DMS153 (cell line): ENCODE measurements at places on chromosomes 1 and 21.

- peak; percentile 22 for DNase-seq
Measured at GRCh38 chr1:23751050-23751814, 8.0 kb downstream of the ELOA start.

- peak; percentile 19 for DNase-seq
Measured at GRCh38 chr1:223341121-223341520, 22.9 kb downstream of the SUSD4 start.

GRCh38 chr1:152577168-152577567, 3.1 kb downstream of the LCE3D start:
- no peak for DNase-seq

DNA sequence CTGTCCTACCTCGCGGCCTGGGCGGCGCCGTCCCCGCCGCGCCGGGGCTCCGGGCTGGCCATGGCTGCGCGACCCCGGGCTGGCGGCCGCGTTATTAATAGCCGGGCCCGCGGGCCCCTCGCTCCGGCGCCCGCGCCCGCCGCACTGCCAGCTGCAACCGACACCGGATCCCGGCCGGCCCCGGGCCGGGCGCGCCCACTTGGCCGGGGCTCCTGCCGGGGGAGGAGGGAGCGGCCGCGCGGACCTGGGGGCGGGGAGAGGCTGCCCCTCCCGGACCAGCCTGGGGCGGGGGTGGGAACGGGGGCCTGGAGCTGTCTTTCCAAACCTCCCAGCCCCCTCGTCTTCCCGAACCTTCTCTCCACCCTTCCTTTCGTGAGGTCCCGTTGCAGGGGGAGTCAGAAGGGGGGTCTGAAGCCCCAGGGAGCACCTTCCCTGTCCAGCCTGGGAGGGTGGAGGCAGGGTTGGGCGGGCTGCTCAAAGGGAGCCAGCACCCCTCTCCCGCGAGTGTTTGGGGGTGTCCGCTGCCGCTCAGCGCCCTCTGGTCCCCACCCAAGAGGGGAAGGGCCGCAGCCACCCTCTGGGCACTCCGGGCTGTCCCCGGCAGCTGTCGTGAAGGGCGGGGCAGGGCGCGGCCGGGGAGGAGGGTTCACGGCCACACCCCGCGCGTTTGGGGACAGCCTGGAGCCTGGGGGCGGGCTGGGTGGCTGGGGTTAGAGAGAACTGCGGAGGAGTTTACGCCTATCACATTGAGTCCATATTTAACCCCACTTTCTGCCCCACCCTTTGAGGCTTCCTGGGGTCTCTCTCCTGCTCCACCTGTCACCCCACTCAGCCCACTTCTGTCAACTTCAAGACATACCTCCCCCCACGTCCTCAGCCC, at the start of gene SYNC:
Gene SYNC, minus strand, starts transcription at position 172 of the 880 bp plus-strand sequence. Its CDS starts 110 bp downstream, at position 62.
- DNase-seq: no peak

- DNase-seq: no peak
Measured at GRCh38 chr1:219109424-219110018, 64.2 kb upstream of the LYPLAL1 start.

GRCh38 chr1:37461698-37462436, 12.5 kb upstream of the ZC3H12A start:
- no peak for DNase-seq

DNA sequence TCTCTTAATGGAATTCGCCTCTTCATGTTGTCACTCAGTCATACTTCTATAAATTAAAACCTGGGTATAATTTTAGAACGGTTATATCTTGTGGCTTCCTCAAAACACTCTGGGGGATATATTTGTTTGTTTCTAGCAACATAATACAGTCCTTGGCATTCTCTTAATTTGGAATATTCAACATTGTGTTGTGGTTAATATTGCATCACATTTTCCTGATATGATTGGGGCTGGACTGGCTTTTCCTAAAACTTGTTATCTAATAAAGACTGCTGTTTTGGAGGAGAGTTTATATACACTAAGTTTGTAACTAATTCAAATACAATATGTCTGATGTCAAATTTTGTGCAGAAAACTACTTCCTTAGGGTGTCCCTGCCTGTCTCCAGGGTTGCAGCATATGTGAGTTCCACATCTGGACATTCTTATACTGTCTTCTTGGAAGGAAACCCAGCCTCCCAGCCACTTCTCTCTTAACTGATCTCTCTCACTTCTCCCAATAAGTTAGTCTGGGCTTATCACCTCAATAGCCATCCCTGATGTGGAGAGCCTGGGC, 892.6 kb downstream of the MRPL39 start:
- DNase-seq: no peak

DNA sequence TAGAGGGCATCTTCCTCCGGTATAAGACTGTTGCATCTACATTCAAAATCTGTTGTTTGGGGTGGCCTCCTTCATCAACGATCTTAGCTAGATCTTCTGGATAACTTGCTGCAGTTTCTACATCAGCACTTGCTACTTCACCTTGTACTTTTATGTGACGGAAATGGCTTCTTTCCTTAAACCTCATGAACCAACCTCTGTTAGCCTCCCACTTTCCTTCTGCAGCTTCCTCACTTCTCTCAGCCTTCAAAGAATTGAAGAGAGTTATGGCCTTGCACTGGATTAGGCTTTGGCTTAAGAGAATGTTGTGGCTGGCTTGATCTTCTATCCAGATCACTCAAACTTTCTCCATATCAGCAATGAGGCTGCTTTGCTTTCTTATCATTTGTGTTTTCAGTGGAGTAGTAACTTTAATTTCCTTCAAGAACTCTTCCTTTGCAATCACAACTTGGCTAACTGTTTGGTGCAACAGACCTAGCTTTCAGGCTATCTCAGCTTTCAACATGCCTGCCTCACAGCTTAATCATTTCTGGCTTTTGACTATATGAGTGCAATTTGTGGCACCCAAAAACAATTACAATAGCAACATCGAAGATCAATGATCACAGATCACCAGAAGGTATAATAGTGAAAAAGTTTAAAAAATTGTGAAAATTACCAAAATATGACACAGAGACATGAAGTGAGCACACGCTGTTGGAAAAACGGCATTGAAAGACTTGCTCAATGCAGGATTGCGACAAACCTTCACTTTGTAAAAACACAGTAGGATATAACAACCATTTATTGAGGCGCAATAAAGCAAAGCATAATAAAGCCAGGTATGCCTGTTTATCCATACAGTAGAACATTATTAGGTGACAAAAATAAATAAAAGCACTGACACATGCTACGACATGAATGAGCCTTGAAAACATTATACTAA, 56.7 kb upstream of the GFI1 start:
- no peak for DNase-seq

GRCh38 chr1:19407494-19408096, 77.7 kb downstream of the CAPZB start:
- DNase-seq: no peak

DNA sequence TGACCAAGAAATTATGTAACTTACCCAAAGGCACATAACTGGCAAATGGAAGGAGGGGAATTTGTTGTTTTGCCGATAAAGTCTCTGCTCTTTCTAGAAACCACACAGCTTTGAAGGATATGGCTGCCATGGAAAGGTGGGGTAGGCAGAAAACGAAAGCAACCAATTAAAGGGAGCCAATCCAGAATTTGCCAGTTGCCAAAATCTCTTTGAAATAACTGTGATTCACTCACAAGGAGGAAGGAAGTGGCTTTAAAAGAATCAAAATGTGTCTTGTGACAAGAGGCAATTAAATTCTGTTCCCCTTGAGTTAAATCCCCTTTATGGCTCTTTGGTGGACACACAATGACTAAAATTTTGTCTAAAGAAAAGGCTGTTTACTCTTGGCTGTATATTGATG, 61.2 kb upstream of the CCDC190 start:
- peak; percentile 79 for DNase-seq

- DNase-seq: no peak
Measured at GRCh38 chr1:97119260-97120158, 397.9 kb downstream of the PTBP2 start.

GRCh38 chr1:23799570-23800399, 769 bp downstream of the GALE start:
- DNase-seq: no peak

DNA sequence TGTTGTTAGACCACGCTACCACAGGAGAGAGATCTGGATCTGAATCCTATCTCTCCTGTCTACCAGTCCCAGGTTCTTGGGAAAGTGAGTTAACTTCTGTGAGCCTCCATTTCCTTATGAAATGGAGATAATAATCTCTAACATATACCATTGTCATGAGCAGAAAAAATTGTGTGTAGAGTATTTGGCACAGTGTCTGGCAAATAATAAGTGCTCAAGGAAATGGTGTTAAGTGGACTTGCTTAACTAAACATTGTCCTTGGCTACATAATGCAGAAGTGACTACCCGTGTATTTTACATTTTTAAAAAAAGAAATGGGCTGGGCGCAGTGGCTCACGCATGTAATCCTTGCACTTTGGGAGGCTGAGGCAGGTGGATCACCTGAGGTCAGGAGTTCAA, 217.4 kb downstream of the KCNH1 start:
- DNase-seq: no peak

DNA sequence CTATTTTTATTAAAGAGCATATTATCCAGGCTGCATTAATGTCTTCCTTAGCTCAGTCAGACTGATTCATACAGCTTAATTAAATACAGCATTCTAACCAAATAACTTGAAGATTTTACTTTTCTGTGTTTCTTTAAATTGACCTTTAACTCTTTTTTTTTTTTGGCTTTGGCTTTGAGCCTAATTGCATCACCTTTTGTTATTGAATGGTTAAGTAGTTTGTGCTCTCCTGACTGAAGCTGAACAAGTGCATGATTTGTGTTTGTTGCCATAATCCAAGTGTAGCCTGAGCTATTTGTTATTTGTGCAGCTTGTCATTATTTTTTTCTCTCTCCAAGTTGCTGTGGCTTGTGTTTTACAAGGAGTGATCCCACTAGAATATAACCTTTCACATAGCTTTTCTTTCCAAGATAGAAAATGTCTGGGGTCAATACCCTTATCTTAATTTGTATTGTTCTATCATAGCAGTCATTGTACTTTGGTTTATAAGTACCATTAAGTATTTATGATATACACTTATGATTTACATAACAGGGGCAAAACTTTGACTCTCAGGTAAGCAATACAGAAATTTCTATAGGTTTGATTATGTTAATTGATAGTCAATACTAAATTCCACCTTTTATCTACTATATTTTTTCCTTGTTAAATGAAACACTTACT, 31.6 kb downstream of the CDC14A start:
- DNase-seq: no peak
